ENCODE measurements at places on chromosomes 6 and 20. TPM values are rescaled to one million over a fixed set of nuclear protein-coding genes. Genes with fewer than 3 reads are reported as not detected.
A peak's percentile ranks its signal among the peaks of the same experiment; 100 is the strongest.

Gene TMEM244
- not detected for total RNA-seq

Gene CPNE5
- 26.5 TPM for total RNA-seq

Gene CGAS
- total RNA-seq = 0.96 TPM

Gene RAET1L
- total RNA-seq = not detected

Gene FAXC
- total RNA-seq = 0.49 TPM

Gene APCDD1L
- total RNA-seq = 0.91 TPM

Gene ARFGEF3
- total RNA-seq = 2.0 TPM

Gene EYA2
- total RNA-seq = 0.63 TPM

Gene OXT
- not detected for total RNA-seq

Gene BPIFB4
- total RNA-seq = not detected

Gene PGC
- total RNA-seq = not detected

Gene ZNF165
- 0.55 TPM for total RNA-seq

Gene C6orf141
- total RNA-seq = 0.41 TPM

- peaks cover under 1% of the 10 kb centered on the region for H3K4me1 ChIP-seq
- H3K36me3 ChIP-seq = no peaks in the 10 kb centered on the region
- H3K27ac ChIP-seq = no peak overlapping the region
- H3K27me3 ChIP-seq = no peaks in the 10 kb centered on the region
- DNase-seq = no peak
Measured at GRCh38 chr6:90429713-90430112, 133.1 kb upstream of the BACH2 start.

GRCh38 chr6:70874181-70874913 lies 82.5 kb downstream of the B3GAT2 start:
- no peaks in the 10 kb centered on the region for H3K27me3 ChIP-seq
- H3K4me1 ChIP-seq = no peaks in the 10 kb centered on the region
- no peak overlapping the region for H3K27ac ChIP-seq
- no peak overlapping the region for H3K4me3 ChIP-seq
- no peaks in the 10 kb centered on the region for H3K36me3 ChIP-seq
- DNase-seq = no peak

DNA sequence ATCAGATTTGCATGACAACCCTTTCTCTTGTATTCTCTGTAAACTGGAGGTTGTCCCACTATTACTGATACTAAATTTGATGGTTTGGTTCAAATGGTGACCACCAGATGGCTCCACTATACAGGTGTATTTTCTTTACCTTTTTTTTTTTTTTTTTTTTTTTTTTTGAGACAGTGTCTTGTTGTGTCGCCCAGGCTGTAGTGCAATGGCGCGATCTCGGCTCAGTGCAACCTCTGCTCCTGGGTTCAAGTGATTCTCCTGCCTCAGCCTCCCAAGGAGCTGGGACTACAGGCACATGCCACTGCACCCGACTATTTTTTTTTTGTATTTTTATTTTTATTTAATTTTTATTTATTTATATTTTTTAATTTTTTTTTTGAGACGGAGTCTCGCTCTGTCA lies 6.6 kb upstream of the WTAP start:
- H3K4me1 ChIP-seq = peaks cover 33% of the 10 kb centered on the region
- H3K36me3 ChIP-seq = no peaks in the 10 kb centered on the region
- no peak overlapping the region for H3K27ac ChIP-seq

GRCh38 chr6:135162678-135163439 lies 18.2 kb upstream of the MYB start:
- H3K27me3 ChIP-seq = peaks cover 78% of the 10 kb centered on the region
- H3K36me3 ChIP-seq = no peaks in the 10 kb centered on the region
- H3K27ac ChIP-seq = no peak overlapping the region
- H3K4me1 ChIP-seq = no peaks in the 10 kb centered on the region
- no peak for DNase-seq

DNA sequence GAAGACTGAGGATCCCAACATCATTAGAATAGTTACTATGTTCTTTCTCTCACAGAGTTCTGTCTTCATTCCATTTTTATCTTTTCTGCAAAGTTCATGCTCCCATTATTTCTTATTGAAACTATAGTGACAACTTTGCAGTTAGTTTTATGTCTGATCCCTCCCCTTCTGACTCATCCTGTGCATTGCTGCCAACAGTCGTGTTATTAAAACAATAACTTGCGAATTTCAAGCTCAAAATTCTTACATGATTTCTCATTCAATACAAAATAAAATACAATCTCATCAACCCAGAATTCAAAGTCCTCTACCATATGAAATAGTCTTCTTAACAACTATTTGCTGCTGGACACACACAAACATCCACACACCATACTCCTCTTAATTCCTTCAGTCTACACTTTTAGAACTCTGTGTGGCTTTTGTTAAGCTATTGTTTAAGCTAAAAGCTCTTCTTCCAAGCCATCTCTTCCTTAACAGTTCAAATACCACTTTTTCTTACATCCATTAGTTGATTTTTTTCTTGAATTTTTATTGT lies 261.4 kb upstream of the IRAK1BP1 start:
- no peak for DNase-seq
- H3K27me3 ChIP-seq = no peaks in the 10 kb centered on the region
- H3K4me3 ChIP-seq = no peak overlapping the region
- H3K36me3 ChIP-seq = no peaks in the 10 kb centered on the region

GRCh38 chr6:117545161-117545595 lies 57.1 kb downstream of the GOPC start:
- no peak overlapping the region for H3K27ac ChIP-seq
- DNase-seq = no peak
- H3K4me1 ChIP-seq = peaks cover 19% of the 10 kb centered on the region
- no peak overlapping the region for H3K4me3 ChIP-seq

GRCh38 chr6:95413789-95414188 lies 163.5 kb upstream of the MANEA start:
- no peak overlapping the region for H3K27ac ChIP-seq
- DNase-seq = no peak
- H3K27me3 ChIP-seq = no peaks in the 10 kb centered on the region
- no peaks in the 10 kb centered on the region for H3K4me1 ChIP-seq

- peaks cover 25% of the 10 kb centered on the region for H3K4me1 ChIP-seq
- H3K4me3 ChIP-seq = no peak overlapping the region
- DNase-seq = peak; percentile 72
- no peaks in the 10 kb centered on the region for H3K36me3 ChIP-seq
- H3K27ac ChIP-seq = peak overlapping the region; percentile 30
- H3K27me3 ChIP-seq = peaks cover 18% of the 10 kb centered on the region
Measured at GRCh38 chr20:4811661-4812181, 90.0 kb downstream of the PRND start.

GRCh38 chr6:151103266-151103665 lies 136.5 kb upstream of the AKAP12 start:
- no peaks in the 10 kb centered on the region for H3K36me3 ChIP-seq
- DNase-seq = no peak
- no peaks in the 10 kb centered on the region for H3K27me3 ChIP-seq
- H3K4me1 ChIP-seq = peaks cover 10% of the 10 kb centered on the region
- no peak overlapping the region for H3K27ac ChIP-seq

- H3K36me3 ChIP-seq = no peaks in the 10 kb centered on the region
- H3K4me3 ChIP-seq = peak overlapping the region; percentile 74
- peaks cover 21% of the 10 kb centered on the region for H3K4me1 ChIP-seq
- DNase-seq = no peak
Measured at GRCh38 chr6:166861961-166862286, 94.4 kb downstream of the RNASET2 start.

GRCh38 chr6:33424855-33425667 lies 5.2 kb downstream of the SYNGAP1 start:
- peaks cover 60% of the 10 kb centered on the region for H3K4me1 ChIP-seq
- peak overlapping the region; percentile 68 for H3K4me3 ChIP-seq
- H3K36me3 ChIP-seq = no peaks in the 10 kb centered on the region
- H3K27me3 ChIP-seq = no peaks in the 10 kb centered on the region
- H3K27ac ChIP-seq = peak overlapping the region; percentile 93

DNA sequence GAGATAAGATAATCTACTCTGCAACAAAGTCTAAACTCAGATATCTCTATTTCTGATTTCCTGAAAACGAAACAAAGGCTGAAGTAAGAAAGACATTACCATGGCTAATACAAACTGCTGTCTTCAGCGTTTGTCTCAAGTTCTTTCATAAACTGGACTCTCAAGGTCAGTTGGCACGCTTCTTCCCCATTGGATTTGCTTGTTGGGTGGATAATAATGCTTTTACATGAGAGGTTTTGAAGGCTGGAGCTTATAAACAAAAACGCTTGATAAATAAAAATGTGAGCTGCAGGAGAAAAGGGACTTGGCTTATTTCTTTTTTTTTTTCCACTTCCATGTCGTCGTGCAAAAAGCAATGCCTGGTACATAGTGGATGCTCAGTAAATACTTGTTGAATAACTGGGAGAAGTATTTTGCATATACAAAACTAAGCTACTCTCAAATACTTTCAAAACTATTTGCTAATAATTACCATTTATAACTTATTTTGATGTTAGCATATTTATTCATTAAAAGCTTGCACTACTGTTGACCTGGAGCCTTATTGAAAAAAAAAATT lies 65.7 kb upstream of the EEF1A1 start:
- DNase-seq = no peak
- peaks cover 18% of the 10 kb centered on the region for H3K4me1 ChIP-seq
- no peaks in the 10 kb centered on the region for H3K36me3 ChIP-seq
- H3K27ac ChIP-seq = peak overlapping the region; percentile 93

DNA sequence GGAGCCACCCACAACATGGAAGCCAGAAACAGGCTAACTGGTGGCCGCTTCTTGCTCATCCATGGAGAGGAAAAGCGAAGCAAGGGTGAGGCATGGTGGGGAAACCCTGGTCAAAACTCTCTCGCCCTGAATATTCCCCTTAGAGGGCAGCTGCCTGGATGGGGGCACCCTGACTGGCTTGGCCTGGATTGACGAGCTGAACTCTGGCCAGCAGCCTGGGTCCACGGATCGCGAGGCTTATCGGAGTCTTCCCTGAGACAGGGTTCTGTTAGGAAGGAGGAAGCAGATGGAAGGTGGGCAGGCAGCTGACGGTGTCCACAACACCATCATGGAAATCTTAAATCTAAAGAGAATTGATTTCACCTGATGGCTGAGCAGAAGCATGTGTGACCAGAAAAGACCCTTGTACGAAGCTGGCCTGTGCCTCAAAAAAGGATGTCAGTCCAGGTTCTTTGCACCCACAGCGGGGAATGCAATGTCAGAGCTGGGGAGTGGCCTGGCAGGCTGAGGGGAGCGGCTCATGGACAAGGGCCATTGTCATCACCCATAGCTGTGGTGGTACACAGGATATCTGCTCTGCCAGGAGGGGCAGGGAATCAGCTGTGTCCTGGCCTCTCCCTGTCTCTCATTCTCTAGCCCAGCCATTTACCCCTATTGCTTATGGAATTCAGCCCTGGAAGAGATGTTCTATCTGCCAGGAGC lies 109.4 kb upstream of the SNX9 start:
- H3K27me3 ChIP-seq = no peaks in the 10 kb centered on the region
- H3K27ac ChIP-seq = no peak overlapping the region
- peaks cover 26% of the 10 kb centered on the region for H3K4me1 ChIP-seq
- no peak for DNase-seq

- peaks cover 35% of the 10 kb centered on the region for H3K4me1 ChIP-seq
- no peak overlapping the region for H3K4me3 ChIP-seq
- H3K27ac ChIP-seq = no peak overlapping the region
- no peaks in the 10 kb centered on the region for H3K36me3 ChIP-seq
- no peak for DNase-seq
- no peaks in the 10 kb centered on the region for H3K27me3 ChIP-seq
Measured at GRCh38 chr6:158323561-158323958, 11.3 kb downstream of the TULP4 start.

DNA sequence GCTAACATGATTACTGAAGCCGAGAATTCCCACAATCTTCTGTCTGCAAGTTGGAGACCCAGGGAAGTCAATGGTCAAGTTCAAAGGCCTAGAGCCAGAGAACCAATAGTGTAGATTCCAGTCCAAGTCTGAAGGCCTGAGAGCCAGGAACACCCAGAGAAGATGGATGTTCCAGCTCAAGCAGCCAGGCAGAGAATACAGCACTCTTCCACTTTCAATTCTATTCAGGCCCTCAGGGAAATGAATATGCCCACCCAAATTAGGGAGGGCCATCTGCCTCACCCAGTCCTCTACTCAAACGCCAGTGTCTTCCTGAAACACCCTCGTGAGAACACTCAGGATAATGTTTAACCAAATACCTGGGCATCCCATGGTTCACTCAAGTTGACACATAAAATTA lies 123.5 kb downstream of the THBS2 start:
- no peaks in the 10 kb centered on the region for H3K4me1 ChIP-seq
- no peak for DNase-seq
- no peaks in the 10 kb centered on the region for H3K36me3 ChIP-seq
- H3K27ac ChIP-seq = no peak overlapping the region
- no peak overlapping the region for H3K4me3 ChIP-seq
- H3K27me3 ChIP-seq = no peaks in the 10 kb centered on the region

- no peaks in the 10 kb centered on the region for H3K27me3 ChIP-seq
- H3K36me3 ChIP-seq = no peaks in the 10 kb centered on the region
- no peak for DNase-seq
- no peak overlapping the region for H3K27ac ChIP-seq
- no peak overlapping the region for H3K4me3 ChIP-seq
Measured at GRCh38 chr6:14622909-14623505, 505.4 kb downstream of the CD83 start.

GRCh38 chr6:53313784-53314400 lies 34.9 kb downstream of the ELOVL5 start:
- H3K27ac ChIP-seq = peak overlapping the region; percentile 12
- peaks cover 61% of the 10 kb centered on the region for H3K4me1 ChIP-seq
- no peak overlapping the region for H3K4me3 ChIP-seq
- no peak for DNase-seq
- no peaks in the 10 kb centered on the region for H3K27me3 ChIP-seq

GRCh38 chr6:134449781-134450180 lies 131.9 kb upstream of the SGK1 start:
- DNase-seq = no peak
- H3K27me3 ChIP-seq = no peaks in the 10 kb centered on the region
- H3K4me3 ChIP-seq = no peak overlapping the region
- H3K27ac ChIP-seq = no peak overlapping the region

- H3K27me3 ChIP-seq = no peaks in the 10 kb centered on the region
- H3K4me3 ChIP-seq = no peak overlapping the region
- DNase-seq = no peak
- no peak overlapping the region for H3K27ac ChIP-seq
- peaks cover 4% of the 10 kb centered on the region for H3K4me1 ChIP-seq
Measured at GRCh38 chr6:90118581-90118980, 178.1 kb downstream of the BACH2 start.

Data from left ventricle myocardium inferior (tissue), 1 donor.